ENCODE measurements at places on chromosomes 5 and 9.

DNA sequence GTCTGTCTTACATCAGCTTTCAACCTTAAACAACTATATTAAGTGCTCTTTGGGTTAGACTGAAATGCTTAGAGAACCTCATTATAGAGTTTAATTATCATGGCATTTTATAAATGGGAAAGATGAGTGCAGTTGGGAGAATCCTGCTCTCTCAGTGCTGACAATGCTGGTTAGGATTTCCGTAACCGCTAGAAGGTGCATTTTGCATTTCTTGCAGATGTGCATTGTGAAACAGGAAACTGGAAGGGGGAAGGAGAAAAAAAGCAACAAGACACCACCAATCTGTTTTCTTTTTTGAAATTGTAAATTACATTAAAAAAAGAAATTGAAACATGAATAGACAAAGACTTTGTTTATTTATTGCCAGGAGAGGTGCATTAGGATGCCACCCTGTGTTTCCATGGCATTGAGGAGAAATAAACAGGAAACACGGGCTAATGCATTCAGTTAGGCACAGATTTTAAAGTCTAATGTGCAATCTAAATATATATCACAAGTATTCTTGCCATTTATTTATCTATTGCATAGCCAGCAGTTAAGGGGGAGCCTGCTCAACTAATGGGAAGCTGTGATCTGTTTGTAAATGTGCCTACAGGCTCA lies 478.9 kb downstream of the PSAT1 start:
- no peak for DNase-seq

DNA sequence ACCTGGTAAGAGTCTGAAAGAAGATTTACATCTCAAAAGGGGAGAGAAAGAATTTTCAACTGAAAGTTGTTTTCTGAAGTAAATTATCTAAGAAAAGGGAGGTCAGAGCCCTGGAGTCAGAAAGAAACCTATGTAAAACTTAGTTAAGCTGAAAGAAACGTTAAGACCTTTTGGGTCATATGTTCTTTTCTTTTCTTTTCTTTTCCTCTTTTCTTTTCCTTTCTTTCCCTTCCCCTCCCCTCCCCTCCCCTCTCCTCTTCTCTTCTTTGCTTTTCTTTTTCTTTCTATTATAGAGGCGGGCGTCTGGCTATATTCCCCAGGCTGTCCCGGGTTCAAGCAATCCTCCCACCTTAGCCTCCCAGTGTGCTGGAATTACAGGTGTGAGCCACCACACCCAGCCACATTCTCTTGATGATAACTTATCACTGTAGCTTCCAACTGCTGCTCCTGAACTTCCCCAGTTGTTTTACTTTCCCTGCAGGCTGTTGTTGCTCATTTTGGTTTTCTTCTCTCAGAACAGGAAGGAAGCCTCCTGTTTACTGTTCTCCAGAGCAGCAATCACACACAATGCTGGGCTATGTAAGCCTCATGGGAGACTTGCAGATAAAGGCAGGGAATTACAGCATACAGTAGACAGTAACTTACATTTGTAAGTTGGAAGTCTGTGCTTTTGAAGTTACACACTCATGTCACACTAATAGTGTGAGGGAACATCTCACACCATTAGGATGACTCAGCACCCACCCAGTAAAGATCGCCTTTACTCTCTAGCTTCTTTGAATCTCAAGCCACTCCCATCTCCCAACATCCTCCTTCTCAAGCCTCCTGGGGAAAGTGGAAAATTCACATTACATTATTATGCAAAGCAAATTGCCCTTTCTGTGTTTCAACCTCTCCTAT lies 2216.6 kb upstream of the WWC1 start:
- DNase-seq = no peak

DNA sequence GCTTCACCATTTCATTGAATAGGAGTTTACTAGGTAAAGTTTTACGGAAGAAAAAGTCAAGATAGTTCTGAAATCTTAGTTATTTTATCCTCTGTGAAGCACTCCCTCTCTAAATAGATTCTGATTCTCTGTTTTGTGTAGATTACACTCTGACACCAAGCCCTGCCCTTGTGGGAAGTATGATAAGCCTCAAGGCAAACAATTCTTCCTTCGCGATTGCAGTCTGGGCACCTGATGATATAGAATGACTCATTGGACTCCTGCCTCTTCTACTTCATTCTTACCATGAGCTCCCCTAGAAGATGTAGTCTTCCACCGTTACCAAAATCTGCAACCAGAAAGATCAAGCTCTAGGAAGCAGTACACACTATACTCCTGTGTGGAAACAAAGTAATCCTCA lies 626.9 kb upstream of the PTGER4 start:
- DNase-seq = no peak

- DNase-seq = no peak
Measured at GRCh38 chr9:78273761-78274160, 23.2 kb upstream of the PSAT1 start.

- no peak for DNase-seq
Measured at GRCh38 chr5:98217138-98217537, 556.3 kb upstream of the RGMB start.

DNA sequence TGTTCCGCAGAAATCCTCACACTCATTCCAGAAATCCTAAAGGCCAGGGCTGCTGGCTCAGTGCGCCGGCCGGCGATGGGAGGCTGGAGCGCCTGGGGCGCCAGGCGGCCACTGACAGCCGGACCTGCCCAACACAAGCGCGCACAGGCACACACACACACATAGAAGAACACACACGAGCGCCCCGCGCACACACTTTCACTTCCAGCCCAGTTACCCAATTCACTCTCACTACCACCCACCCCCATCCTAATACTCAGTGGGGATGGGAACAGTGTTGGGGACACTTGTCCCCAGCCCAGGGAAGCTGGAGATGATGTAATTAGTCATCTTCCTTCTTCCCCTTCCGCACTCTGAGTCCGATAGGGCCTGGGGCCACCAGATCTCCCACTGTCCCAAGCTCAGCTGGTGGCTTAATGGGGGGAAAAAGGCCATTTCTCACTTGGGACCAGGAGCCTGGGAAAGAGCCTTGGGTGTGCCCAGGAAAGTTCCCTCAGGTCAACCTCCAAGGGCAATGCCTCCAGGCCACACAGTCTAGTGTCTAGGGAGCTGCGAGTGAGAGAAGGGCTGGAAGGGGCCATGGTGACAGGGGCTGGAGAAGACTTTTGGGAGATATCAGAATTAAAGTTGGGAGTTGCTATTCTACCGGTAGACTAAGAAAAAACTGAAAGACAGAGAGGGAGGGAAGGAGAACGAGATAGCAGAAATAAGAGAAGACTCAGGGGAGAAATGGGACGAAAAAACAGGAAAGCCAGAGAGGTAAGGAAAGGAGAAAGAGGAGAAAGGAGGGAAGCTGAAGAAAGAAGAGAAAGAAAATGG lies 1.7 kb downstream of the EBF1 start:
- DNase-seq = no peak

DNA sequence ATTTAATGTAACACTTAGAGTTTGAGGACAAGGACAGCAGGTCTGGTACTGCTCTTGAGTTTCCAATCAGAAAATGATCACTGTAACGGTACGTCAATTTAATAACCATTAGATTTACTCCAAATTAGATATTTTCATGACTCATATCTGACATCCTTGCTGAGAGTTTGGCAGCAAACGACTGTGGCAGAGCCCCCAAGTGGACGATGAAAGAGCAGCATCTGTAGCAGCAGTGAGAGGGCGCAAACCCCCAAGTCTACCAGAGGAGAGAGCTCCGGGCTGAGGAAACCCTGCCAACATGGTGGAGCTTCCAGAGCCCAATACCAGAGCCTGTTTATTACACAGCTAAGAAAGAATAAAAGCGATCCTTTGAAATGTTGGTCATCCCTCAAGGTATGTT lies 73.2 kb upstream of the EPB41L4A start:
- DNase-seq = peak; percentile 1

DNA sequence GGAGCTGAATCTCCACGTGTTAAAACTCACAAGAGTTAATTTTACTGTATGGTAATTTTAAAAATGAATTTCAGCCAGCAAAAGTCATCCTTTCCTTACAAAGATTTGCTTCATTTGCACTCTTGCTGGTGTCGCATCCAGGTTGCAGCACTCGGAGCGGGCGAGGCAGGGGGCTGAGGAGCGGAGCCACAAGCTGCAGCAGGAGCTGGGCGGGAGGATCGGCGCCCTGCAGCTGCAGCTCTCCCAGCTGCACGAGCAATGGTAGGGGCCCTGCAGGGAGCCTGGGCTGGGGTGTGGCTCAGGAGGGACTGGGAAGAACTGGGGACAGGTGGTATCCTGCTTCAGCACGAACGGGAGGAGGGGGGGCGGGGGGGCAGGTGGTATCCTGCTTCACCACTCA lies 27.1 kb downstream of the HNRNPH1 start:
- peak; percentile 94 for DNase-seq

GRCh38 chr9:91131433-91131839 lies 230.3 kb downstream of the AUH start:
- DNase-seq = no peak

- DNase-seq = no peak
Measured at GRCh38 chr5:35679357-35679756, 61.7 kb downstream of the SPEF2 start.

DNA sequence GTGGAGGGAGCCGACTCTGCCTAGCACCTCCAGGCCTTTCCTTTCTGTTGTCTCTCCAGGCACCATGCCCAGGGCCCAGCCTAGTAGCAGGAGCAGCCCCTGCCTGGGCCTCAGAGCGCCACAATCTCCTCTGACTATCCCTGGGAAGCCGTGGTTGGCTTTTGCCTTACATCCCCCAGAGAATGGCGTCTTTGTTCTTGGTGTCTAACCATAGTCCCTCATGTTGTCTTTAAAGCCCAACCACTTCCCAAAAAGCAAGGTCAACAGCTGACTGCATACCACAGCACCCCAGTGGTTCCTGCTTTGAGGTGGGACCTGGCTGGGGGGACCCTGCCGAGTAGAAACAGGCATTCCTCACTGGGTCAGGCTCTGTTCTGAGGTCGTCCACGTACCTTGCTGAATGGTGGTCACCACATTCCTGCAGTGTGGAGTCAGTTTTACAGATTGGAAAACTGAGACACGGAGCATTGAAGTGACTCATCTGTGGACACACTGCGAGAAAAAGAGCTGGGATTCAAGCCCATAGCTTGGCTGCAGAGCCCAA lies 13.7 kb upstream of the CERCAM start:
- DNase-seq = no peak

DNA sequence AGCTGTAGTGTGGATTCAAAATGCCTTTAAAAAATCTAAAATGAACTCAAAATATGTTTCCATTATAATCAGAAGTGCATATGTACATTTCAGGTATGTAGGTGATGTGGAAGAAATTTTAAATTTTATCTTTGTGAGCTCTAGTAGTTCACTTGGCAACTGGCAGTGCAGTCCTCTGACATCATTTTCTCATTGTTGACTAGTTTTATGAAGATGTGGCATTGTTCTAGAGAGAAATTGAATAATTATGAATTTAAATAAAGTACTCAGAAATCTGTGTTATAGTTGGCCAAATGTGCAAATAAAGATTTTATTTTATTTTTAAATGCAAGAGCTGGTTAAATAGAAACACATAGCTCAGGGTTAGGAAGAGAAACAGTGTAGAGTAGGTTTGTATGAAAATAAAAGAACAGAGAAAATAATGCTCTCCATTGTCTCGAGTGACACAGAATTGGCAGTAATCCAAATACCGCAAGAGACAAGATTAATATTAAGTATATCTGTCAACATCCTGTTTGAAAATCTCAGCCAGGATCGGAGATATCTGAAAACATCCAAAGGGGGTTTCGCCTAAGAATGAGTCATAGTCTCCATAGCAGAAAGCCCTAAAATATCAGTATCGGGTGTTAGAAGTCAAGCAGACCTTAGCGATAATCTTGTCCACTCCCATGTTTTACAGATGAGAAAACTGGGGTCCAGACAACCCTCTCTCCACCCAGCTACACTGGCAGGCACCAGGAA lies 189.4 kb downstream of the CCDC192 start:
- DNase-seq = peak; percentile 57

DNA sequence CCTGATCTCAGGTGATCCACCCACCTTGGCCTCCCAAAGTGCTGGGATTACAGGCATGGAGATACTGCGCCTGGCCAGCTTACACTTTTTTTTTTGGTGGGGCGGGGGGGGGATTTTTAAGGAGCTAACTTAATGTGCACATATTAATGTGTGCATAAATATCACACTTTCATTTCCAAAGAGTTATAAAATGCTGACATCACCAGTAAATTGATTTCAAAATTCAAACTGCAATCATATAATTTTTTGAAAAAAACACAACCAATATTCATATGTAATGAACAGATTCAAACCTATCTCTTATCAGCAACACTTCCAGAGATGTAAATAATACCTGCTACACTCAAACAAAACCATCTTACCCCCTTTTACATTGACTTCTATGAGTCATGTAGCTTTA lies 1006.6 kb upstream of the DMAC1 start:
- no peak for DNase-seq

- no peak for DNase-seq
Measured at GRCh38 chr9:4415281-4415680, 75.0 kb upstream of the SLC1A1 start.

- DNase-seq = peak; percentile 59
Measured at GRCh38 chr5:149337736-149338135, 7.6 kb upstream of the GRPEL2 start.

DNA sequence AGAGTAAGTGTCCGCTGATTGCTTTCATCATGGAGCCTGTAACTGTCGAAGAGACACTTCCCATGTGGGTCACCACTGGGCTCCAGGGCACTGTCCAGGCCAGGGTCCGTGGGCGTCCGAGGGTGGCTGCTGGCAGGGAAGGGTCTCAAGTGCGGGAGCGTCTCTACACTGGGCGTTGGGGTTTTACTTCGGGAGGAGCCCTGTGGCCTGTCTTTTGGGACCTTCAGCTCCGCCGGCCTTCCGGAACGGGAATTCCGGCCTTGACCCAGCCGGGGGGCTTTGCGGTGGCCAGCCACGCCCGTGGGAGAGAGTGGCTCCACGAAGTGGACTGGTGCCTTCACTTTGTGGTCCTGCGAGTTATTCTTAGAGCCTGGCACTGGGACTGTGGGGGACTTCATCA lies 86.2 kb downstream of the CAMSAP1 start:
- no peak for DNase-seq

DNA sequence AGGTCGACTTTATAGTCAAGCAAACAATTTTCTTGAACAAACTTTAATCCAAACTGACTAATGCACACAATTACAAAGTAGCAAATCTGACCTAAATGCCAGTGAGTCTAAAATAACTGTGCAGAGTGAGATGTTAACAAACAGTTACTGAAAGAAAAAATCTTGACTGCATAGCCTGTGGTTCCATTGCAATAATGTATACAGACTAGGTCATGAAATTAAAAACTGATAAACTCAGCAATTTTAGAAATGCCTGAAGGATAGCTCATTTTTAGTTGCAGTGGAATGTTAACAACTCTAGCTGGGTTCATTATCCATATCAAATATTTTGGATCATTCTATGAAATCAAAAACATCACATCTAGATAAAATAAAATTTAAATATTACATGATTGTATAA lies 73.4 kb upstream of the CDH12 start:
- no peak for DNase-seq

GRCh38 chr9:100364013-100364412 lies 11.3 kb upstream of the TEX10 start:
- DNase-seq = no peak

DNA sequence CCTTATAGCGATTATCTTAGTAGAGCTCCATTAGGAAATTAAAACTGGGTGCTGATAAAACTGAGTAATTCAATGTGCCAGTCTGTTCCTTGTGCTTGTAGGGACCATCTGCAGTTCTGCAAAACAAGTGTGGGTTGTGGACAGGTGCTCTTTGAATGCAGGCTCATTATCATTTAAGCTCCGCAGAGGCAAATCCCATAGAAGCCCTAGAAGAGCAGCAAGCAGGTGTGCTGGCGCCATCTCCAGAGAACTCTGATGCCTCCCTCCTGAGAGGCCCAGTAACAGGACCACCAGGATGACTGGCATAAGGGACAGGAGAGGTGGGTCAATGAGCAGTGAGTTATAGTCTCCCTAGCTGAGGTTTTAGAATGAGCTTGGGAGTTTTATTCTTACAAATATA lies 1342.4 kb upstream of the DMAC1 start:
- DNase-seq = peak; percentile 97

Measured in NCI-H146 (cell line).